ENCODE measurements at places on chromosomes 2 and 18.

- DNase-seq: no peak
Observed at GRCh38 chr2:45965871-45966498, 314.5 kb downstream of the PRKCE start.

GRCh38 chr2:96698221-96698861, 41.5 kb downstream of the LMAN2L start:
- DNase-seq: no peak

DNA sequence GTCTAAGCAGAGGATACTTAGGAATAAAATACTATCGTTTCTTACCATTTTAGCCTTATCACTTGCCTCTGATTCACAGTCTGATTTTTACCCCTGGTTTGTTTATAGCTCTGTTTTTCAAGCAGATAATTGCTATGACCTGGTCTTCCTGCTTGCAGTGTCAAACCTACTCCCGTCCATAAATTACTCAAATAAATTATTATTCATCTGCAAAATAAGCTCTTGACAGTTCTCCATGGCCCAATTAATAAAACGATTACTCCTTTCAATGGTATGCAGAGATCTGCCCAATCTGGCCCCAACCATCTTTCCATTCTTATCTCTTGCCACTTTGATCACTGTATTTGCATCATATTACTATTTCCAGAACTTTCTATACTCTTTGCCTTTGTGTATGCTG, 354.0 kb downstream of the CCDC85A start:
- no peak for DNase-seq

DNA sequence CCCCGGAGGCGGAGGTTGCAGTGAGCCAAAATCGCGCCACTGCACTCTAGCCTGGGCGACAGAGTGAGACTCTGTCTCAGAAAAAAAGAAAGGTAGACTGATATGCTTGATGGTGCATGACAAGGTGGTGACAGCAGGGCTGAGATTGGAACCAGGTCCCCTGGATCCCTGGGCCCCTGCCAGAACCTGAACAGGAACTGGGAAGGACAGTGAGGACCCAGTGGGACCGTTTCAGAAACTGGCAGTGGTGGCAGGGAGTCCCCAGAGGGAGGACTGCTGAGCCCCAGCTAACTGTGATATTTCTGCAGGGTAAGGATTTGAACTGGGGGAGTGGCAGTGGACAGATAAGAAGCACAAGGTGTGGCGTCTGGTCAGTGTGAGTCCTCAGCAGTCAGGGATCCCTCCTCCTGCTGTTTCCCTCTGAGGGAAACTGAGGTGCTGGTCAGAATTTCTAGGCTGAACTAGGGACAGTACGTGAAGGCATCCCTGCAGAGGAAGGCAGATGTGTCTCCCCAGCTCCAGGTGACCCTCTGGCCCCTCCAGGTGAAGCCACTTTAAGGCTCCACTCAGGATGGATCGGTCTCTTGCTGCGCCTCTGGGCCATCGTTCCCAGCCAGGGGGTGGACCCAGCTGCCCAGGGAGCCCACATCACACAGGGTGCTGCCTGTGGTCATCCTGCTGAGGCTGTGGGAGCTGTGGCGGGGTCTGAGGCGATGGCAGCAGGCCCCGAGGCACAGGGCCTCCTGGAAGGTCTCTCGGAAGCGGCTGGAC, 5.6 kb downstream of the NMUR1 start:
- no peak for DNase-seq

DNA sequence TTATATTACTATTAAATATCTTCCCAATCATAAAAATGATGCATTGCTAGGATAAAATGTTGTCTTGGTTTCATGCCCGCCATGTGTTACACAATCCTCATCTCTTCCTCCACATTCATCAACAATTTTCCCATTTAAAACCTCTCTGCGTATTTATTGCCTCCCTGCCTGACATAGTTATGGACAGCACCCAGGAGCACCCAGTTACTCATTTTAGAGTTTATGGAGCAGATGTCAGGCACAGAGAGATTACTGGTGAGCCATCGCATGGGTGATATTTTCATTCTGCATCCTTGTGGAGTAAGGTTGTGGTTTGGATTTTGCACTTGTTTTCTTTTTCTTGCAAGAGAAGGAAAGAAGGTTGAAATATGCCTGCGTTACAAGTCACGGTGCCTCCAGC, 116.7 kb upstream of the NPAS2 start:
- no peak for DNase-seq

Data from GM23338 (cell line).